Dermis microvascular lymphatic vessel endothelial cell (primary cell): ENCODE measurements at places on chromosomes 11 and 22.

GRCh38 chr22:32562401-32562800, 87.8 kb downstream of the FBXO7 start:
- no peak for DNase-seq

DNA sequence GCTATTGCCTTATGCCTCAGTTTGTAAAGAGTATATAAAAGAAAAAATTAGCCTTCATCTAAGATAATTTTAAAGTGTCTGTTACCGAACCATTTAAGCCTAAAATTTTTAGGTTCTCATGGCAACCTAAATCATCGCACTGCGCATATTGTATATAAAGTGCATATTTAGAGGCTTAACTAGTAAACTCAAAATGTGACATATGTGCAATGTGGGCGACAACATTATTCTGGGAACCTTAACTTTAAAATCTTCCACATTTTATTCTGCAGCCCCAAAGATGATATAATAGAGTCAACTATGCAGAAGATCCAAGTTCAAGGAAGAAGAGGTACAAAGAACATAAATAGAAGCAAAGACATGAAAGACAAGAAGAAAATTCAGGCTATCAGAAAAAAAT, 23.0 kb downstream of the CELF1 start:
- DNase-seq, result no peak

GRCh38 chr11:118547132-118547531, 16.1 kb downstream of the TMEM25 start:
- DNase-seq, result no peak

DNA sequence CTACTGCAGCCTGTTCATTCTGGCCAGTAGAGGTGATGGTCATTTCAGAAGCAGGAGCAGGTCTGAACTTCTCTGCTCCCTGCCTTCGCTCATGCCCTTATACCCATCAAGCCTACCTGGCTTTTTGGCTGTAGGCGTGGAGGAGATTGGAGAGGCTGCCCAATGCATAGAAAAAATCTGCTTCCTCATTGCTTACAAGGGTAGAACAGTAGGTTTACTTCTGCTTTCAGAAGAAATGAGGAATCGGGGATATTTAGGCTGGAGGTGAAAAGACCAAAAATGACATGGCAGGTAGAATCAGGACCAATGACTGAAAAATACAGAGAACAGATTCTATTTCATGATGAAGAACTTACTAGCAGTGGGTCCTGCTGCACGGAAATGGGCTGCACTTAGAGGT, 72.9 kb upstream of the YWHAH start:
- no peak for DNase-seq

GRCh38 chr11:121672630-121673487, 220.1 kb upstream of the SORL1-AS1 start:
- no peak for DNase-seq

DNA sequence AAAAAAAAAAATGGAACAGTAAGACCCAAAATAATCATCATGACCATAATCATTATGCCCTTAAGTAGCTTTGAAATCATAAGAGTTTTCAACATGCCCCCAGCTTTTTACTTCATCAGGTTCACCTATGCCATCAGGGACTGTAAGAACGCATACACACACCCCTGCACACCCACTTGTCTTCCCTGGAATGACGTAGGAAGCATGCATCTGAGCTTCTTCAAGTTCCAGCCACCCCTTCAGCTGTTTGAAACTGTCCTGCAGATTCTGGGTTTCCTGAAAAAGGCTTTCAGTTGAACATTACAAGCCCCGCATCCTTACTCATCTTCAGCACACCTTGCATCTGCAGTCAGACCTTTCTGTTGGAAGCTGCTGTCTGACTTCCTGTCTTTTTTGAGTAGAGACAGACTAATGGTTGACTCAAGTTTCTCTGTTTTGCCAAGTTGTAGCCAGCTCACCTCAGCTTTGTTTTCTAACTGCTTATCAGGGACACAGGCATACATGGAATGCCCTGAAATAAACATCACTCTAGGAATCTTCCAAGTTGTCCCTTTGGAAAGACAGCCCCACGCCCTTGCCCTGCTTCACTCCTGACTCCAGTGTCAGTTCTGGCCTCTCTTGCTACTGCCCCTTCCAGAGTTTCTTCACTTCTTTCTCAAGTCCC, 37.0 kb downstream of the ARHGAP1 start:
- no peak for DNase-seq

- no peak for DNase-seq
Observed at GRCh38 chr22:22215659-22216449, 28.7 kb upstream of the VPREB1 start.
